AG08396 (cell line): ENCODE measurements at places on chromosomes 12 and 14.
A peak's percentile ranks its signal among the peaks of the same experiment; 100 is the strongest.

- peak; percentile 36 for DNase-seq
Observed at GRCh38 chr14:63492391-63492790, 50.8 kb downstream of the PPP2R5E start.

DNA sequence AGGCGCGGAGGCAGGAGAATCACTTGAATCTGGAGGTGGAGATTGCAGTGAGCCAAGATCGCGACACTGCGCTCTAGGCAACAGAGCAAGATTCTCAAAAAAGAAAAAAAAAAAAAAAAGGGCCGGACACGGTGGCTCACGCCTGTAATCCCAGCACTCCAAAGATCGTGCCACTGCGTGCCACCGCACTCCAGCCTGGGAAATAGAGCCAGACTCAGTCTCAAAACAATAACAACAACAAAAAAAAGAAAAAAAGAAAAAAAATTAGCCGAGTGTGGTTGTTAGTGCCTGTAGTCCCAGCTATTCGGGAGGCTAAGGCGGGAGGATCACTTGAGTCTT, 470 bp upstream of the RPL6 start:
- no peak for DNase-seq

DNA sequence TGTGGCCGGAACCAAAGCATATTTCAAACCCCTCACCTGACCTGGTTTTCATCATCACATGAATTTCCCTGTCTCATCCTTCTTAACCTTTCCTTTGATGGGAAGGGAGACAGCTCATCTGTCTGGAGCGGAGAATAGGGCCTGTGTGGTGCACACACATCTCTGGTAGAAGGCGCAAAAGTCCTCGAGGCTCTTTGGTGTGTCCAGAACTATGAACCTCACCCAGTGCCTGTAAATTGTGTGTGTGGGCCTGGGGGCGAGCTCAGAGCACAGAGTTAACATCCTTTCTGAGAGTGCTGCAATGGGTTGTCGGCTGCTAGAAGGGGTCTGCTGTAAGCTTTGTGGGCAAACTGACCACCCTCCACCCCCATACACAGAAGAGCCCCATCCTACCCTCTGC, 749 bp downstream of the GALNT6 start:
- DNase-seq = no peak

- DNase-seq = no peak
Observed at GRCh38 chr14:55581342-55581771, 1.4 kb downstream of the KTN1 start.

DNA sequence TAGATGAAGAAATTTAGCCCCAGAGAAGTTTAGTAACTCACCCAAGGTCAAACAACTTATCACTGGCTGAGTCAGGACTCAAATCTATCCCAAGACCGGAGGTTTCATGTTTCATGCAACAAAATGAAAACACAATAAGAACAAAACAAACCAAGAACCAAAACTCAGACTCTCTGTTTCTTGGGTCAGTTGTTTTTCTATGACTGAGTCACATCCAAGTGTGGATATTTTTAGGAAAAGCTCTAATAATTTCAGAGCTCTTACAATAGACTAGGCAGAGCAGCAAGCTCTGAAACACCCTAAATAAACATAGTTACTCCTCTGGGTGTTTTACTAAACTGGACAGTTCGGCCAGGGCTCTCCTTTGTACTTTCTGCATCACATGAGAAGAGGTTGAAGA, 87.6 kb upstream of the PRB2 start:
- peak; percentile 30 for DNase-seq

DNA sequence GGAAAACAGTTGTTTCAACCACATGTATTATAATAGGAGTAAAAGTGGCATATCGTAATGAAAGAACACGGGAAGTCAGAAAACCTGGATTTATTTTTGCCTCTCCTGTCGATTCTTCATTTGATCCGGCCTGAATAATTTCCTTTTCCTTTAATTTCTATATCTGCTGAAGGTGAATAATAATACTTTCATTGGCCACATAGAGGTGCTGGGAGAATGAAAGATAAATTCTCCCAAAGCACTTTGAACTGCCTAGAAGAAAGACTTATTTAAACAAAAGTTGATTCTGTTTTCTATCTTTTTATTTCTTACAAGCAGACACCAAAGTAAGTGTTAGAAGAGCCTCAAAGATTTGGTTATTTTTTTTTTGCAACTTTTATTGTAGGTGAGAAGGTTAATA, 339.1 kb downstream of the RAD51B start:
- DNase-seq = no peak

- no peak for DNase-seq
Observed at GRCh38 chr14:55929136-55929535, 189.1 kb upstream of the PELI2 start.

GRCh38 chr12:110677206-110677911, 11.6 kb downstream of the HVCN1 start:
- no peak for DNase-seq

GRCh38 chr14:101969481-101969880, 5.1 kb downstream of the DYNC1H1 start:
- no peak for DNase-seq

GRCh38 chr12:95266254-95266653, 48.6 kb downstream of the VEZT start:
- DNase-seq = no peak

DNA sequence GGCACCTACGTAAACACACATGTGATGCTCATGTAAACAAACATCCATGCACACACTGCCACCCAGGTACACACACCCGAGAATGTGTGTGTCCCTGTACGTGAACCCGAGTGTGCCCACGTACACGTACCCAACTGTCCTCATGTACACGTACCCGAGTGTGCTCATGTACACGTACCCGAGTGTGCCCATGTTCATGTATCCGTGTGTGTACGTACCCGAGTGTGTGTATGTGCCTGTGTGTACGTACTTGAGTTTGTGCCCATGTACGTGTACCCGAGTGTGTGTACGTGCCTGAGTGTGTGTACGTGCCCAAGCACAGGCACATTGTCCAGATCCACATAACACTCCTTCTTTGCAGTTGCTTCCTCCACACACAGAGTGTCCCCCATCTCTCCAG, 45.0 kb downstream of the LRCOL1 start:
- DNase-seq = no peak

- DNase-seq = no peak
Observed at GRCh38 chr12:108700833-108701541, 30.3 kb downstream of the CORO1C start.

DNA sequence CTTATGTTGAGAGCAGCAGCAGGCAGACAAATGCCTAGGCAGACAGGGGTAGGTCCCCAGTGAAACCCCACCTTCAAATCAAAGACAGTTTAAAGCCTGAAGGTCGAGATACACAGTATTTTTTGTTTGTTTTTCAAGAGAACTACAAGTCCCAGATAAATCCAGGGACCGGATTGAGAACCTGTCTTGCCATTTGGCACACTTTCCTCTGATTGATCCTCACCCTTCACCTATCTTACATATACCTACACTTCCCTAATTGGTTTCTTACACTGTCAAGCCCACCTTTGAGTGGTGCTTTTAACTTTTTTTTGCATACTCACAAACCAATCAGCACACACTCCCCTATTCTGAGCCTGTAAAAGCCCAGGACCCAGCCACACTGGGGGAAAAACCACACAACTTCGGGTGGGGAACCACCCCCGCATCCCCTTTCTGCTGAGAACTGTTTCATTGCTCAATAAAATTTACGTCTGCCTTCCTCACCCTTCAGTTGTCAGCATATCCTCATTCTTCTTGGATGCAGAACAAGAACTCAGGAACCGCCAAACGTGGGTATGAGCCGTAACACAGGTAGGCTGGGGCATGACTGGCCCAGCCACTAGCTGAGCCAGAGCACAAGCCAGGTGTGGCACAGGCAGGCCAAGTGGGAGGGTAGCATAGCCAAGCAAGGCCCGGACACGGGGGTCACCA, 11.1 kb downstream of the DICER1 start:
- no peak for DNase-seq

GRCh38 chr12:113879658-113880057, 86.5 kb downstream of the RBM19 start:
- no peak for DNase-seq

- DNase-seq = no peak
Observed at GRCh38 chr14:47959740-47960139, 284.3 kb upstream of the MDGA2 start.

GRCh38 chr12:68239309-68239982, 13.8 kb upstream of the IL26 start:
- no peak for DNase-seq

GRCh38 chr14:77782202-77782601, 17.7 kb upstream of the ADCK1 start:
- no peak for DNase-seq

- DNase-seq = no peak
Observed at GRCh38 chr12:80821513-80822000, 104.8 kb downstream of the MYF5 start.

DNA sequence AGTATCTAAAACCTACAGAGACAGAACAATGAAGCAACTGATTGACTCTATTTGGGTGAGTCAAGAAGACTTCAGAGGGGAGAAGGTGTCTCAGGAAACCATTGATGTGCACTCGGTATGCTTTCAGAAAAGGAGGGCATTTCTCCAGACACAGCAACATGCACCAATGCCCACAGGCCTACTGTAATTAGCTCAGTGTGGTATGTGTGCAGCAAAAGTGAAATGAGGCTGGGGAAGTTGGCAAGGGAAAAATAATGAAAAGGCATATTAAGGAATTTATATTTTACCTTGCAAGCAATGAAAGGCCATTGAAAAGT, 158.4 kb upstream of the GRIP1 start:
- no peak for DNase-seq

DNA sequence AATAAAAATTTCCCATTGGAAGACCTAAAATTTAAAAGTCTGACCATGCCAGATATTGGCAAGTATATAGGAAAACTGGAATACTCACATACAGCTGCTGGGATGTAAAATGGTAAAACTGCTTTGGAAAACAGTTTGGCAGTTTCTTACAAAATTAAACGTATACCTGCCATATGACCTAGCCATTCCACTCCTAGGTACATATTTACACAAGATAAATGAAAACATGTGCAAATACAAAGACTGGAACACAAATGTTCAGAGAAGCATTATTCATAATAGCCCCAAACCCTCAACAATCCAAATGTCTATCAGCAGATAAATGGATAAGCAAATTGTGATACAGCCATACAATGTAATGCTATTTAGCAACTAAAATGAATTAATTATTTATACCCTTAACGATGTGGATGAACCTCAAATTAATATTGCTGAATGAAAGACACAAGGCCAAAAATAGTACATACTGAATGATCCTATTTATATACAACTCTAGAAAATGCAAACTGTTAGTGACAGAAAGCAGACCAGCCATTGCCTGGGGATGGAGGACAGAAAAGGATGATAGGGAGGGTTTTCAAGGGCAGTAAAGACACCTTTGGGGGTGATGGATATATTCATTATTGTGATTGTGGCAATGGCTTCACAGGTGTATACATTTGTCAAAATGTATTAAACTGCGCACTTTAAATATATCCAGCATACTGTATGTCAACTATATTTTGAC, 21.3 kb upstream of the TCP11L2 start:
- no peak for DNase-seq

DNA sequence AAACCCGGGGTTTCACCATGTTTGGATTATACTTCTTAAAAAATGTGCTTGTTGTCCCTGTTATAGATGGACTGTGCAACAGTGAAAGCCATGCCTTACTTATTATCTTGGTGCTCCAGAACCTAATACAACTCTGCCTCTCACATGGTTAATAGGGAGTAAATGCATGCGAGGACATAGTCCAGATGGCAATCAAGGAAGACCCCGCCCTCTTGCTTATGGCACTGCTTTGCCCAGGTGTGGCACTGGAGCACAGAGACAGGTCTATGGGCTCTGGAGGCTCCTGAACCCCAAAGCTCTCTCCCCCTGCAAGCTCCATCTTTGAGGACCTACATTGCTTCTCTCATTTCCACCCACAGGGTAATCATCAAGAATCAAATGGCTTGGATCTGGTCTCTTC, 162.1 kb upstream of the NTF3 start:
- no peak for DNase-seq

GRCh38 chr14:74616996-74617700, 5.1 kb upstream of the LTBP2 start:
- DNase-seq = no peak

DNA sequence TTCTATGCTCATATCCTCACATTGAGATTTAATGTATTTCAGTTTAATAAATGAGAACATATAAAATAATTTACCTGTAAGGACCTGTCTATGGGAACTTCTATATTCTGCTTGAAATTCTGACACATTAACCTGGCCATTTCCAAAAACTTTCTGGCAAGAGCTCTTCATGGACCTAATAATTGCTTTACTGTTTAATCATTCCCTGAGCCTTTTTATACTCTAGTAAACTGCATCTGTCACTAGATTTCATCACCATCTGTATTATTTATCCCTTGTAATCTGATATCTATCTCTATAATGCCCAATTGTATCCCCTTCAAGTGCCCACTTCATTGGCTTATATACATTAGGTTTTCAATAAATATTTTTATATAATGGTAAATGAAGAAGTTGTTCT, 327.7 kb downstream of the RAD51B start:
- DNase-seq = no peak

GRCh38 chr12:42677461-42677860, 87.9 kb upstream of the PRICKLE1 start:
- no peak for DNase-seq

GRCh38 chr14:92619671-92620456, 106.3 kb downstream of the RIN3 start:
- no peak for DNase-seq

DNA sequence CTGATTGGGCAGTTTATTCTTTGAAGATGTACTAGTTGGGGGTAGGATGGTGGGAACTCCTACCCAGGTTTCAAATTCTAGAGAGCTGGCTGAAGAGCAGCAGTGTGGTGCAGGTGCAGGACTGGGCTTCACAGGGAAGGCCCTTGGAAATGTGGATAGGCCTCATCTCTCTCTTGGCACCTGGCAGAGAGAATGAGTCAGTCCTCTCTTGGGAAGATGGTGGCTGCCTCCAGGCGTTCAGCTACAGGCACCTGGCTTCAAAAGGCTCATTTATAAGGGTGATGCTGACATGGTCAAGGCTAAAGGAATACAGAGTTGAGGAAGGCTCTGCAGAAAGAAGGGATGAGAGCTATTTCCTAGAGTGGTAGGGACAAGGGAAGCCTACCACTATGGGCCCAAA, 179.7 kb upstream of the VASH1 start:
- no peak for DNase-seq

GRCh38 chr12:102369876-102370275, 110.5 kb downstream of the IGF1 start:
- no peak for DNase-seq

GRCh38 chr14:73472185-73473114, 14.1 kb upstream of the NUMB start:
- peak; percentile 61 for DNase-seq

DNA sequence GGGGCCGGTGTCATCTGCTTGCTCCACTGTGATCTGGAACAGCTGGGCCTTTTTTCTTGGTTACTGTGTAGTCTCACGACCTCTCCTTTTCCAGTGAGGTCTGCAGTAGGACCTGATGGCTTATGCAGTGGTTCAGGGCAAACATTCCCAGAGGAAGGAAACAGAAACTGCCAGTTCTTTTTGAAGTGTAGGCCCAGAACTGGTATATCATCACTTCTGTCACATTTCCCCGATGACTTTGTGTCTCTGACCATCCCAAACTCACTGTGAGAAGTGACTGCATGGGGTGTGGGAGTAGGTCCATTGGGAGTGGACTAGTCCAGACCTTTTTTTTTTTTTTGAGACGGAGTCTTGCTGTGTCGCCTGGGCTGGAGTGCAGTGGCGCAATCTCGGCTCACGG, 38.4 kb downstream of the RCOR1 start:
- DNase-seq = no peak
